ENCODE measurements at places on chromosomes 3 and 15. TPM values are rescaled to one million over a fixed set of nuclear protein-coding genes. Genes with fewer than 3 reads are reported as not detected.

Gene MCTP2
- 64.8 TPM for total RNA-seq

- peak; percentile 78 for DNase-seq
Observed at GRCh38 chr15:90839187-90840071, 29.0 kb upstream of the FURIN start.

DNA sequence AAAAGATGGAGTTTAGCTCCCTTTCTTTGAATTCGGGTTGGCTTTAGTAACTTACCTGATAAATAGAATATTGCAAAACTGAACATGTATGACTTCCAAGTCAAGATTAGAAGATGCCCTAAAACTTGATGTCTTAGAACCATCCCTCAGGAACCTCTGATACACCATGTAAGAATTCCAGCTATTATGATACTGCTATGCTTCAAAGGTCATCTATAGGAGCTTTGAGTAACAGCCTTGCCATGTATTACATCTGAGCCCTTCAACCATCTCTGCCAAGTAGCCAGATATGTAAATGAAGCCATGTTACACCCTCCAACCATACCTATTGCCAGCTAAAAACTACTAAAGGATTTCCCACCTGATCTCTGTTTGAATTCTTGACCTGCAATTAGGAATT lies 854.2 kb downstream of the SI start:
- no peak for DNase-seq

DNA sequence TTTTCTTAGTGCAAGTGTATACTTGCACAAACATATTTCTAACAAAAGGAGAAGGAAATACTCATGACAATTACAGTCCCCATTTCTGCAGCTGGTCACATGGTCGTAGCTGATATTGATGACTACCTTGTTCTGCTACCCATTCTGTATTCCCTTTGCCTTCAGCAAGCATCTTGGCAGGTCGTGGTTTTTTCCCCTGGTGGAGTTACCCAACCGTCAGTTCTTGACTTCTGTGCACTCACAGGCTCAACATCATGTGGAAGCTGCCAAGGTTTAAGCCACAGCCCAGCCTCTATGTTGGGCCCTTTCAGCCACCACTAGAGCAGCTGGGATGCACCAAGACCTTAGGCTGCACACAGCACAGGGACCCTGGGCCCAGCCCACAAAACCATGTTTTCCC lies 56.1 kb downstream of the VGLL3 start:
- no peak for DNase-seq

Gene EOMES
- 0.08 TPM for total RNA-seq

Gene HIGD2B
- not detected for total RNA-seq

Gene TP63
- 0.11 TPM for total RNA-seq

Gene GPR62
- total RNA-seq, result not detected

DNA sequence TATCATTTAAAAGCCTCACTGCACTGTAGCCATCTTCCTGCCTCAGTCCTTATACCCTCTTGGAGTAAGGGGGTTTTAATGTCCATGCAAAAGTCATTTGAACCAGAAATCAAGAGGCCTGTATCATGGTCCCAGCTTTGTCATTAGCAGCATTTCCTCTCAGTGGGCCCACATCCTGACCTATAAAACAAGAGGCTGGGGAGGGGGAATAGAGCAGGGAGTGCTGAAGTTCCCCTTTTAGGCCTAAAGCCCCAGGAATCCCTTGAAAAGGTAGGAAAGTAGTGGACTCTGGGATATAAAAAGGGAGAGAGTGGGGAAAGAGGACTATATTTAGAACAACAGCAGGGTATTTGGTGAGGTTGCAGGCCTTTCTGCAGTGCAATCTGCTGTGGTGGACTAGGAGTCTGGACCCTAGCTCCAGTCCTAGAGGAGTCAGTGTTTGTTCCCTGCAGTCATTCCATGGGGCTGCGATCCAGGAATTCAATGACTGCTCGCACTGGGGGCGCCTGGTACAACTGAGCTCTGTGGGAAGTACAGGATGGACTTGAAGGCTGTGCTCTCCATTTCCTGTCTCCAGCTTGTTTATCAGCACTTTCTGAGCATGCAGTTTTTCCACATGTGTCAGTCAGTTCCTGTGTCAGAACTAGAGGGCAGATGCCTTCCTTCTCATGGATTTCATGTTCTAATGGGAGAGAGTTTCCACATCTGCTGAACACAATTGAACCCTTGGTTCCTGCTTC lies 46.8 kb downstream of the PDHB start:
- DNase-seq, result no peak

GRCh38 chr15:24764375-24765171 lies 89.0 kb downstream of the NPAP1 start:
- DNase-seq, result no peak

- DNase-seq, result no peak
Observed at GRCh38 chr3:37290551-37290950, 116.2 kb upstream of the LRRFIP2 start.

DNA sequence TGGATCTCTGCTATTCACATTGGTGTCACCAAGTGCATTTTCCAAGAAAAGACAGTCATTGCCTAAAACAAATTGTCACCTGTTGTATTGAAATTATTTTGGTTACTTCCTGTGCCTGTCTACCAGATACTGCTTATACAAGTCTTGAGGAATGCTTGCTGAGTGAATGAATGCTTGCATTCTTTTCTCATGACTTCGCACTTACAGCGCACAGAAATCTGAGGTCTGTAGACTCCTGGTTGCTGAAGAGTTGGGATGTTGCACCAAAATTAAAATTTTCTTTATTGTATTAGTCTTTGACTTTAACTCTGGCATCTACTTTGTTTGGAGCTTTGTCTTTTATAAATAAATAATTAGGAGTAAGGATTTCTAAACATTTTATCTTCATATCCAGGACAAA lies 28.4 kb downstream of the SH3GL3 start:
- DNase-seq, result no peak

Gene FOXB1
- total RNA-seq, result not detected

DNA sequence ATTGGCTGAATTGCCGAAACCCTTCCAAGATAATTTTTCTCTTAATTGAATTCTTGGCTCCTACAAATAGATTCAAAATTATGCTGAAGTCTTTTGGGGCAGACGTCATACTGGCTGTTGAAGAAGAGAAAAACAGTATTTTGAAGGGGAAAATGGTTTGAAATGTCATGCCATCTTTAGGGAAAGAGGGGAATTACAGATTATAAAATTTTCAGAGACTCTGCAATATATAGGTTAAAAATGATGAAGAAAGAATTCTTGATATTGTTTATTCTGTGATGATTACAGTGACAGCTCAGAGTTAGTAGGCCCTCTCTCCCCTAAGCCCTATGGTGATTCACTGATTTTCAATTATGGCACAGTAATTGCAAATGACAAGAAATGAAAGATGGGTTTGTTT lies 86.1 kb downstream of the CGNL1 start:
- DNase-seq, result no peak

GRCh38 chr15:74549816-74550215 lies 8.8 kb downstream of the ARID3B start:
- DNase-seq, result no peak

DNA sequence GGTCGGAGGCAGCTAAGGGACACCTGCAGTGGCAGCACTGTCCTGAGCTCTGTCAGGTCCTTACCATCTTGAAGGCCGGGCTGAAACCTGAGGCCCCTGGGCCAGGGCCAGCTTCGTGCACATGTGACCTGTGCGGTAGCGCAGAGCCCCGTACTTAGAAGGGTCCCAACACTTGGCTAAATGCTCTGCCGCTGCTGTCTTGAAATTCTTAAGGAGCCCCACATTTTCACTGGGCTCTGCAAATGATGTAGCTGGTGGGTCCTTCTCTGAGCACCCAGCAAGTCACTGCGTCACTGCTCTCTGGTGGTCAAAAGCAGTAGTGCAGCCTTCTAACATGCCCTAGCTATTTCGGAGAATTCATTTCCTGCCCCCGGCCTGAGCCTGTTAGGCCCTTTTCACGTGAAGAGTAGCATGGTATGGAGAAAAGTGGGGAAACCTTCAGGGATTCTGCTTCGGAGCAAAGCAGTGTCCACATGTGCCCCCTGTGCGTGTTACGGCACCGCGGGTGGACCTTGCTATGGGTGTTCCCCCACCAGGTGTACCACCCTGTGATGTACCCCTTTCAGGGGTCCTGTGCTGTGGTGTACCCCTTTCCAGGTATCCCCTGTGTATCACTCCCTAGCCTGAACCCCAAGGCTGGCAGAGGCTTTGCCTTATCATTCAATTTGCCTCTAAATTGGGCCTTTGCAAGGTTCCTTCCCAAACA lies 79.7 kb downstream of the TMEM266 start:
- no peak for DNase-seq

GRCh38 chr15:95284933-95285421 lies 1045.5 kb upstream of the NR2F2 start:
- no peak for DNase-seq

GRCh38 chr3:6585360-6585759 lies 275.6 kb upstream of the GRM7 start:
- DNase-seq, result no peak

Gene GOLGA8N
- total RNA-seq, result 2.9 TPM

Gene PLSCR2
- total RNA-seq, result 2.7 TPM

Gene ZNF621
- total RNA-seq, result 14.3 TPM

Gene PLCH1
- total RNA-seq, result 8.5 TPM

Data from left colon (tissue), 2 donors.